ENCODE measurements at places on chromosomes 6 and 20. TPM values are rescaled to one million over a fixed set of nuclear protein-coding genes. Genes with fewer than 3 reads are reported as not detected.

The PBOV1 gene
- not detected for polyA plus RNA-seq

GRCh38 chr6:150589852-150590251 is 9.8 kb upstream of the PLEKHG1 start:
- no peak overlapping the region for H3K4me3 ChIP-seq
- no peak for DNase-seq
- H3K27ac ChIP-seq: no peak overlapping the region
- peaks cover 8% of the 10 kb centered on the region for H3K27me3 ChIP-seq
- H3K36me3 ChIP-seq: no peaks in the 10 kb centered on the region

DNA sequence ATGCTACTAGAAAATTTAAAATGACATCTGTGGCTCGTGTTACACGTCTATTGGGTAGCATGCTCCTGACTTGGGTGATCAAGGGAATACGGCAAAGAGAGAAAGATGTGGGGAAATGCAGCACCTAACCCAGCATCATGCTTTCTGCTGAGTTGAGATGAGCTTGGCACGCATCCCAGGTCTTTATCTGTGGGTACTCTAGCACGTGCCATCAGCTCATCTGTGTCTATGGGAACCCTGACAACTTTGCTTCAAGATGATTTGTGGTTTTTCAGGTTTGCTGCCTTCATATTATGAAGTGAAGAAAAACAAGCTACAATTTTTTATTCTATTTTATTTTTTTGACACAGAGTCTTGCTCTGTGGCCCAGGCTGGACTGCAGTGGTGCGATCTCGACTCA is 21.0 kb downstream of the RNASET2 start:
- DNase-seq: no peak
- H3K36me3 ChIP-seq: no peaks in the 10 kb centered on the region
- no peaks in the 10 kb centered on the region for H3K27me3 ChIP-seq
- H3K4me3 ChIP-seq: no peak overlapping the region

The PNISR gene
- 298 TPM for polyA plus RNA-seq

- DNase-seq: no peak
- H3K27me3 ChIP-seq: no peaks in the 10 kb centered on the region
- no peak overlapping the region for H3K27ac ChIP-seq
- H3K4me3 ChIP-seq: no peak overlapping the region
- no peaks in the 10 kb centered on the region for H3K4me1 ChIP-seq
- H3K36me3 ChIP-seq: no peaks in the 10 kb centered on the region
These were observed 13.4 kb downstream of the DCBLD1 start for GRCh38 chr6:117495869-117496268.

DNA sequence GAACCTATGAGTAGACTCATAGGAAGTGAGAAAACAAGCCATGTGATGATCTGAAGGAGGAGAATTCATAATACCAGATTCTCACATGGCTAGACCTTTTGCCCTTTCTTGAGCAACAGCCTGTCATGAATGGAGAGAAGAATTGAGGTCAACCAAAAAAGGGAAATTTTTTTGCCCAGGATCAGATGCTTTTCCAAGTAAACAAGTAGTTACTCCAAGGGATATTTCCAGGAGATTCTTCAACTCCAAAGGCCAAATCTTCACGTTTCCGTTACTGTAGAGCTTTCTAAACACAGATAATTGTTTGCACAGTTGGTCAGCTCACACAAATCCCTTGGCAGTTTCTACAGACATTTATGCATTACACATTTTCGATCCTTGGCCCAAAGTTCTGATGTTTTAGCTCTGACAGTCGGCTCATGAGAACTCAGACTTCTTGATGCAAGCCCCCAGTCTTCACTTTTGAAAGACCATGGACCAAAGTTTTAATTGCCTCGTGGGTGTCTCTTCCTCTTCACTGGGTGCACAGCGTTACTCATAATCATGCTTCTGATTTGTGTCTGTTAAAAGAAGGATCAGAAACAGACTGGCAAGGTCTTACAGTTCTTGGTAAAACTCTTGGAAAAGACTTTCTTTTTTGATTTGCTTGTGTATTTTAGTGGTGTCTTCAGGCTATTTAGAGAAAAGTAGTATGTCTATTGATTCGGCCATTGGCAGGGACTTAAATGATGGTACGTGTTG is 115.0 kb downstream of the TSHZ2 start:
- H3K27me3 ChIP-seq: no peaks in the 10 kb centered on the region
- peaks cover 17% of the 10 kb centered on the region for H3K4me1 ChIP-seq
- no peak for DNase-seq

DNA sequence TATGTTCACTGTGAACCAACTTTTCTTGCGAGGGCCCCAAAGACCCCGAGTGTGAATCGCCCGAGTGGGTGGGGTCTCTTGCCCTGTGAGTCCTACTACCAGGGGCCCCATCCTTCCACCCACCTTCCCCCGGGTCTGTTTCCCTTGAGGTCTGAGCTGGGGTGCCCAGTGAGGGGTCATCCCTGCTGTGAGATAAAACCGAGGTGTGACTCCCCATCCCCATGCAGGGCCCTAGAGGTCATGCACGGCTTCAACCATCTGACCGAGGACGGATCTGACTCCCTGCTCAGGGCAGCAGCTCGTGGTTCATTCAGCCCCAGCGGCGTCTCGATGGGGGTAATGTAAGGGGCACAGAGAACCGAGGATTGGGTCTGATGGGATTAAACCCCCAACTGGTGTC is 103.1 kb upstream of the SULF2 start:
- H3K27ac ChIP-seq: no peak overlapping the region
- H3K4me3 ChIP-seq: no peak overlapping the region
- no peak for DNase-seq
- no peaks in the 10 kb centered on the region for H3K36me3 ChIP-seq

- H3K4me1 ChIP-seq: peaks cover 16% of the 10 kb centered on the region
- H3K4me3 ChIP-seq: no peak overlapping the region
- H3K36me3 ChIP-seq: no peaks in the 10 kb centered on the region
- DNase-seq: peak; percentile 37
These were observed 7.6 kb downstream of the PTPN1 start for GRCh38 chr20:50517817-50518154.

The CD40 gene
- polyA plus RNA-seq: 0.75 TPM

The FILIP1 gene
- 84.7 TPM for polyA plus RNA-seq

The APCDD1L gene
- 1.4 TPM for polyA plus RNA-seq

- peaks cover 6% of the 10 kb centered on the region for H3K4me1 ChIP-seq
- H3K27ac ChIP-seq: no peak overlapping the region
- no peak overlapping the region for H3K4me3 ChIP-seq
- DNase-seq: no peak
These were observed 97.8 kb downstream of the RAMACL start for GRCh38 chr6:166488701-166489100.

DNA sequence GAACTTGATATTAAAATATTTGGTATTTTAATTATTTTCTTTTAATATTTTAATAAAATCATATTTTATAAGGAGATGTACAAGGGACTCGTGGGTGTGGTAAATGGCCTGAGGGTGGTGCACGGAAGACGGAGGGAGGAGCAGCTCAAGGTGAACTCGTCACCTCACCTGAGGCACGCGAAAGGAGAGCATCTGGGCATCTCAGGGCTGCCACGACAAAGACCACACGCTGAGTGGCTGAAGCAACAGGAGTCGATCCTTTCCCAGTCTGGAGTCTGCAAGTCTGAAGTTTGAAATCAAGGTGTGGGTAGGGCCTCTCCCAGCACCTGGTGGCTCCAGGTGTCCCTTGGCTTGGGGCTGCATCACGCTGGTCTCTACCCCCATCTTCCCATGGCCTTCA is 39.7 kb downstream of the APCDD1L start:
- no peak overlapping the region for H3K4me3 ChIP-seq
- DNase-seq: no peak
- no peaks in the 10 kb centered on the region for H3K4me1 ChIP-seq
- no peak overlapping the region for H3K27ac ChIP-seq

- DNase-seq: peak; percentile 18
- no peak overlapping the region for H3K27ac ChIP-seq
- peaks cover 13% of the 10 kb centered on the region for H3K4me1 ChIP-seq
- H3K27me3 ChIP-seq: peaks cover 9% of the 10 kb centered on the region
- no peaks in the 10 kb centered on the region for H3K36me3 ChIP-seq
These were observed 31.5 kb upstream of the EDN3 start for GRCh38 chr20:59268870-59269269.

GRCh38 chr20:49563015-49563980 is 4.6 kb downstream of the PTGIS start:
- no peak for DNase-seq
- no peaks in the 10 kb centered on the region for H3K27me3 ChIP-seq
- no peak overlapping the region for H3K27ac ChIP-seq
- no peaks in the 10 kb centered on the region for H3K4me1 ChIP-seq
- H3K4me3 ChIP-seq: no peak overlapping the region

DNA sequence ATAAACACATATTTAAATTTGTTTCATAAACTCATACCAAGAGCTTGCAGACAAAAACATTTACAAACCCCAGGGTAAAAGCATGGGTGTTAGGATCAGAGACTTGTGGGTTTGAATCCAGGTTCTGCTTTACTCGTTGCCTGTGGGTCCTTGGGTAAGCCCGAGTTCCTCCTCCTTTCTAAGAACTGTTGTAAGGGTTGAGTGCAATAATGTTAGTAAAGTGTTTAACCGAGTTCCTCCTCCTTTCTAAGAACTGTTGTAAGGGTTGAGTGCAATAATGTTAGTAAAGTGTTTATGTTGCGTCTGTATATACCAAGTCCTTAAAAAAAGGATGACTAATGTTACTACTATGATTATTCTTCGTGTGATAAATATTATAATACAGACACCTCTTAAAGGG is 18.7 kb downstream of the CCDC170 start:
- no peaks in the 10 kb centered on the region for H3K36me3 ChIP-seq
- H3K4me1 ChIP-seq: no peaks in the 10 kb centered on the region
- H3K27me3 ChIP-seq: no peaks in the 10 kb centered on the region

DNA sequence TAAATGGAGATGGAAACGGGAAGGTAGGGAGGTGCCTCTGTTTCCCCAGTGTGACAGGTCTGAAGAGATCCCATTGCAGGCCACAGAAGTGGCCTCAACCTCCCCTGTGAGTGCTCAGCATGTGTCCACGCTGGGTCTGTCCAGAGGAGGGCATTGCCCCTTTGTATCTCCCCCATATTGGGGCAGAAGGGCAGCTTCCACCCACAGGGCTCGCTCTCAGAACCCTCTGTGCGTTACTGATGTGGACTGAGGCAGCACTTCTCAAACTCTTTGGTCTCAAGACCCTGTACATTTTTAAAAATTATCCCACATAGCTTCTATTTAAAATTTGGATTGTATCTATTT is 22.0 kb downstream of the ARFGEF3 start:
- no peak overlapping the region for H3K27ac ChIP-seq
- H3K4me1 ChIP-seq: peaks cover 5% of the 10 kb centered on the region
- no peaks in the 10 kb centered on the region for H3K27me3 ChIP-seq
- DNase-seq: no peak
- no peak overlapping the region for H3K4me3 ChIP-seq
- no peaks in the 10 kb centered on the region for H3K36me3 ChIP-seq

DNA sequence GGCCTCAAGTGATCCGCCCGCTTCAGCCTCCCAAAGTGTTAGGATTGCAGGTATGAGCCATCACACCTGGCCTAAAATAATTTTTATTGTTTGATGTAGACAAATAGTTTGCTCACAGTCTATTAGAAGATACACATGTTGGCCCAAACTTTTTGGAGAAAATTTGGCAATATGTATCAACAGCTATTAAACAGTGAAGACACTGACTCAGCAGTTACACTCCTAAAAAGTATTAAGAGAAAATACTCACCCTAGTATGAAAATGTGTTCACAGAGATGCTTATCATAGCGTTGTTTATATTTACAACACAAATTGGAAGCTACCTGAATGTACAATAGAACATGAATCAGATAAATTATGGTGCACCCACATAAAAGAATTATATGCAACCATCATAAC is 173.1 kb downstream of the WDR27 start:
- no peaks in the 10 kb centered on the region for H3K4me1 ChIP-seq
- no peak overlapping the region for H3K27ac ChIP-seq
- no peak for DNase-seq
- H3K27me3 ChIP-seq: no peaks in the 10 kb centered on the region
- no peak overlapping the region for H3K4me3 ChIP-seq

The HLA-DQB2 gene
- not detected for polyA plus RNA-seq

DNA sequence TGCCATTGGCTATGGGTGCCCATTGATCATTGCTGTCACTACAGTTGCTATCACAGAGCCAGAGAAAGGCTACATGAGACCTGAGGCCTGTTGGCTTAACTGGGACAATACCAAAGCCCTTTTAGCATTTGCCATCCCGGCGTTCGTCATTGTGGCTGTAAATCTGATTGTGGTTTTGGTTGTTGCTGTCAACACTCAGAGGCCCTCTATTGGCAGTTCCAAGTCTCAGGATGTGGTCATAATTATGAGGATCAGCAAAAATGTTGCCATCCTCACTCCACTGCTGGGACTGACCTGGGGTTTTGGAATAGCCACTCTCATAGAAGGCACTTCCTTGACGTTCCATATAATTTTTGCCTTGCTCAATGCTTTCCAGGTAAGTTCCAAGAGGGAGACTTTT is 16.4 kb downstream of the ADGRF4 start:
- DNase-seq: peak; percentile 37
- H3K27ac ChIP-seq: no peak overlapping the region
- H3K4me3 ChIP-seq: no peak overlapping the region
- no peaks in the 10 kb centered on the region for H3K27me3 ChIP-seq

DNA sequence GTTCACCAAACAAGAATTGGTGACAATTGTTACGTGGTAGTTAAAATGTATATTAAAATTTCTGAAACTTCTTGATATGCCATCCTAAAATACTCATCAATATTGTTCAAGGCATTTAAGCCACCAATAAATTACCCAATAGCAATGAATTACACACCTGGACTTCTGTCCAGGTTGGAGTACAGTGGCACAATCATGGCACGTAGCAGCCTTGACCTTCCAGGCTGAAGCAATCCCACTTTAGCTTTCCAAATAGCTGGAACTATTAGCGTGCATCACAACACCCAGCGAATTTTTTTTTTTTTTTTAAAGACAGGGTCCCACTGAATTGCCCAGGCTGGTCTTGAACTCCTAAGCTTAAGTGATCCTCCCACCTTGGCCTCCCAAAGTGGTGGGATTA is 17.2 kb downstream of the SRPK1 start:
- H3K4me1 ChIP-seq: no peaks in the 10 kb centered on the region
- H3K36me3 ChIP-seq: no peaks in the 10 kb centered on the region
- H3K27ac ChIP-seq: no peak overlapping the region
- H3K27me3 ChIP-seq: no peaks in the 10 kb centered on the region

GRCh38 chr6:120077489-120077888 is 727.9 kb upstream of the MAN1A1 start:
- DNase-seq: peak; percentile 6
- H3K36me3 ChIP-seq: no peaks in the 10 kb centered on the region

DNA sequence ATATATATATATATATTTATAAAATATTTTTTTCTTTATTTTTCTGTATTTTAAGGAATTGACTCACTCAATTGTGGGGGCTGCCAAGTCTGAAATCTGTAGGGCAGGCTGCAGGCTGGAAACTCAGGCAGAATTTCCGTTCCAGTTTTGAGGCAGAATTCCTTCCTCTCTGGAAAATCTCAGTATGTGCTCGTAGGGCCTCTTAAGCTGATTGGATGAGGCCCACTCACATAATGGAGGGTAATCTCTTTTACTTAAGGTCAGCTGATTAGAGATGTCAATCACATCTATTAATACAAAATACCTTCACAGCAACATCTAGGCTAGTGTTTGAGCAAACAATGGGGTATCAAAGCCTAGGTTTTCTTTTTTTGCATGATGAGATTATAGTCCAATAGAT is 244.7 kb upstream of the RNF24 start:
- H3K27me3 ChIP-seq: no peaks in the 10 kb centered on the region
- no peak overlapping the region for H3K4me3 ChIP-seq
- DNase-seq: no peak
- H3K27ac ChIP-seq: no peak overlapping the region
- H3K4me1 ChIP-seq: peaks cover 9% of the 10 kb centered on the region
- no peaks in the 10 kb centered on the region for H3K36me3 ChIP-seq

The LIN28B gene
- 6.8 TPM for polyA plus RNA-seq

All from cardiac muscle cell (in vitro differentiated cells and primary cell).